Mucosa of descending colon (tissue), 3 donors: ENCODE measurements at places on chromosomes 5 and 9.

DNA sequence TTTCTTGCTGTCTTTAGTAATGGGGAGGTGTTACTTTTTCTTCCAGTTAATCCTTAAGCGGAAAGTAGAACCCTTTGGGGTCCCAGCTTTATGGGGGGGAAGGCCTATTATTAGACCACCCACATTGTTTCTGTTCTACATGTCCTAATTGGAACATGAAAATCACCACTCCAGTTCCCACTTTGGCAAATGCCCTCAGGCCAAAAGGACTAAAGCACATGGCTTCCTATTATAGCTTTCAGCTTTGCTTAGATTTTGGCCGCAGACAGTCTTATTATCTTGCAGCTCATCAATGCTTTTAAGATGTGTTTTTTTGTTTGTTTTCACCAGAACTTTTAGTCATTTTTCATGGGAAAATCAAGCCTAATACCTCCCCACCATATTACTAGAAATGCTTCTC, 296.8 kb upstream of the ANKH start:
- no peak for DNase-seq

- DNase-seq: no peak
Measured at GRCh38 chr5:146475906-146476305, 28.8 kb downstream of the TCERG1 start.

GRCh38 chr9:79813258-79813638, 241.5 kb downstream of the TLE4 start:
- no peak for DNase-seq

DNA sequence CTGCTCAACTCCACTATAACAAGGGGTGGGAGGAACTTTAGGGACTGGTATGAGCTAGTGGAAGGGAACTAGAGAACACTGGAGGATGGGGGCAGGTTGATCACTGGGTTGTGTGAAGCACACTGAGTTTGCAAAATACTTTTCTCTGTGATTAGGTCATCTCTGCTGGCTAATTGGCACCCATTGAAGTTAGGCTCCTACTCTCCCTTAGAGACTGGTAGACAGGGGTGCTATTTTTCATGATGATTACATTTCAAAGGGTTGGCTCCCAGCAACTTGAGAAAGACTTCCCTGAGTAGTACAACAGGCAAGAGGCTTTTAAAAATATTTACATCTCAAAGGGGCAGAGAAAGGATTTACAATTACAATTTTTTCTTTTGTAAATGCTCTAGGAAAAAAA, 50.4 kb upstream of the MTAP start:
- no peak for DNase-seq
